ENCODE measurements at places on chromosomes 12 and 14.

- DNase-seq = no peak
Measured at GRCh38 chr14:23365036-23365731, at the start of gene EFS. EFS (minus strand) TSS chr14:23365172; CDS start chr14:23365025, 147 bp downstream.

GRCh38 chr14:42224053-42224888 is 617.6 kb downstream of the LRFN5 start:
- peak; percentile 83 for DNase-seq

GRCh38 chr12:45184147-45184963 is 31.5 kb upstream of the ANO6 start:
- DNase-seq = no peak

- no peak for DNase-seq
Measured at GRCh38 chr12:93128332-93128707, 199.2 kb upstream of the EEA1 start.

GRCh38 chr14:94850309-94851211 is 80.6 kb upstream of the GSC start:
- DNase-seq = no peak

GRCh38 chr12:91094032-91094662 is 17.1 kb downstream of the LUM start:
- peak; percentile 45 for DNase-seq

GRCh38 chr14:32254952-32255679 is 52.0 kb upstream of the RNU6-8 start:
- peak; percentile 86 for DNase-seq

DNA sequence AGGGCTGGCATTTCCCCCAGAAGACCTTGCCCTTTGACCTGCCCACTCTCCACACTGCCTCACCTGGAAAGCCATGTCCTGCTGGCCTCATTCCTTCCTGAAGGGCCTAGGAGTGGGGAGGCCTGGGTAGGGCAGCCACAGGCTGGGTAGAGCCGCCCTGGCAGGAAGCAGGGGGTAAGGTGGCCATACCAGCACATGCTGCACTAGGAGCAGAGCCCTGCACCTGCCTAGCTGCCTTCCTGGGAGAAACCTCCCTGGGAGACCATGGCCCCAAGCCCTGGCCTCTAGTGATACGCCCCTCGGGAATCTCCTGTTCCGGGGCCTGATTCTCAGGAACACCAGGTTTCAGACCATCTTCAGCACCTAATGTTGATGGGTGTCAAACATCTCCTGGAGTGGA is 65.8 kb downstream of the TSPAN11 start:
- no peak for DNase-seq

DNA sequence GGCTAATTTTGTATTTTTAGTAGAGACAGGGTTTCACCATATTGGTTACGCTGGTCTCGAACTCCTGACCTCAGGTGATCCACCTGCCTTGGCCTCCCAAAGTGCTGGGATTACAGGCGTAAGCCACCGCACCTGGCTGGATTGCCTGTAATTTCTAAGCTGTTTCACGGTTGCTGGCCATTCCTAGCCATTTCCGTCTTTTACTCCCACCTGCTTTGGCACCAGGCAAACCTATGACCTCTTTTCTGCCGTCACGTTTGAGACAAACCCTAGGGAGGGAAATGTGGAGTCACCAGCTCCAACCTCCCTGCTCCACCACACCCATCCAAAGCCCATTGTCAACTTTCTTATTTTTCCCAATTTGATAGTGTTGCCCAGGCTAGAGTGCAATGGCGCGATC is 1.2 kb downstream of the GPR132 start:
- no peak for DNase-seq

DNA sequence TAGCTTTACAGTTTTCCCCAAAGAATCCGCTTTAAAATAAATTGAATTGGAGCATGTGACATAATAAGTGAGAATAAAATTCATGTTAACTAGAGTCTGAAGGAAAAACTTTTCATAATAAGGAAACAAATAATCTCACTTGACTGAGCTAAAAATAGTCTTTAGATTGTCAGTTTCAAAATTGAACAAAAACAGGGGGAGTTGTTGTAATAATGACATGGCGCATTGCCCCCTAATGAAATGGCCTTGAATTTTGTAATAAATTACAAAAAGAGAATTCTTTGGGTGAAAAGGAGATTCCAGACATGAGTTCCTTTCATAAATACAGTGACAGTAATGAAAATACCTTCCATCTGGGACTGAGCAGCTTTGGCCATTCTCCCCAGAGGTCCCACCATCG is 178.6 kb downstream of the EFCAB11 start:
- no peak for DNase-seq

DNA sequence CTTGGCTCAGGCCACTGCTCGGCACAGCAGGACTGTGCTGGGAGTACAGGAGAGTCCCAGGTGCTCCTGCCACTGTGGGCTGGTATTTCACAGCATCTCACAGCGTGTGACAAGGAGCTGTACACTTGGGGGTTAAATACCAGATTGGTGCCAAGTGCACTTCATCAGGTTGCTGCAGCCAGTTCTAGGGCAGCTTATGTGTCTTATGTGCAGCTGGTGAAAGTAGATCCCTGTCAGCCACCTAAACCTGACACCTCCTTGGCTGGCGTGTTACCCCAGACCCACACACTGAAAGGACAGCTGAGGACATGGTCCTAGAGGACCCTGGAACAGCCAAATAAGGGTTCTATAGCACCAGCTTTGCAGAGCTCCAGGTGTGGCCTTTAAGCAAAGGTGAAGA is 18.9 kb downstream of the PLEKHH1 start:
- no peak for DNase-seq

- peak; percentile 96 for DNase-seq
Measured at GRCh38 chr12:108514973-108515814, at the start of gene FICD. FICD (plus strand) TSS chr12:108515277; CDS start chr12:108516973, 1,696 bp downstream.

DNA sequence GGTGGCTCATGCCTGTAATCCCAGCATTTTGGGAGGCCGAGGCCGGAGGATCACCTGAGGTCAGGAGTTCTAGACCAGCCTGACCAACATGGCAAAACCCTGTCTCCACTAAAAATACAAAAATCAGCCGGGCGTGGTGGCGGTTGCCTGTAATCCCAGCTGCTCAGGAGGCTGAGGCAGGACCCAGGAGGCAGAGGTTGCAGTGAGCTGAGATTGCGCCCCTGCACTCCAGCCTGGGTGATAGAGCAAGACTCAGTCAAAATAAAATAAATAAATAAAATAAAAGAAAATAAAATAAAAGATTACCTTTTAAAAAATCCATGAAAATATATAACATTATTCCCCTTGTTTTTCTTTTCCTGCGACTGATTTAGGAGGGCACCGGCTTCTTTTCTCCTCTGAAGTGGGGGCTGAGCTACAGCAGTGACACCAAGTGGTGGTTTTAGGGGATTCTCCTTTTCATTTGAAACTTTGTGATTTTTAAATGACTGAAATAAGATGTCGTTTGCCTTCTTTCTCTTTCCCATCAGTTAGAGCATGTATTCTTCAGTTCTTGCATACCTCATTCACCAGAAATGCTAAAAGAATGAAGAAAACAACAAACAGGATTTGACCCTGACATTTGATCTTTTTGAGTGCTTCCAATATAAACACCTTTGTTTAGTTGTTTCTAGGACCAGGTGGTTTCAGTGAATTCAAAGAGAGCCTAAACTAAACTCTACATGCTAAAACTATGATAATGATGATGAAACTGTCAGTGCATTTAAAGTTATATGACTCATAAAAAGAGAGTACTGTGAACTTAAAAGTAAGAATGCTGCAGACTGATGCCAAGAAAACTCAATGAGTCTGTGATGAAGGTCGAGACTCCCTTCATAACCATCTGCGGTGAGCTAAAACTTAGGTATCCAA is 22.6 kb upstream of the PKP2 start:
- DNase-seq = peak; percentile 66

DNA sequence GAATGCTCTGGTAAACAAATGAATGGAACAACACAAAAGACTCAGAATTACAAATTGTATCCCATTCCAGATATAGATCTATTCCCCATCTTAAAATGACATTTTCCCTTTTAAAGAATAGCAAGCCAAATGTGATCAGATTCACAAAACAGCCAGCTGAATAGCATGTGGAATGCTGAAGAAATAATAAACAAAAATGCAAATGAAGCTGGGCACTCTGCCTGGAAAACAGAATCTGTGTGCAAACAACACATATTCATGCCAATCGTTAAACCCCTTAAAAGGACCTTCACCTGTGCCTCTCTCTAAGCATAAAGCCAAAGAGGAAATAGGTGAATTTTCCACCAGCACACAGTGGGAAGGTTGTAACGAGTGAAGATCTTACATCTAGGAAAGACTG is 67.9 kb upstream of the PDZRN4 start:
- no peak for DNase-seq
